ENCODE measurements at places on chromosomes 7 and 10. TPM values are rescaled to one million over a fixed set of nuclear protein-coding genes. Genes with fewer than 3 reads are reported as not detected.

HYAL4 gene
- polyA plus RNA-seq = 0.44 TPM

PAX4 gene
- polyA plus RNA-seq = not detected

PTCD1 gene
- 8.2 TPM for polyA plus RNA-seq

POLD2 gene
- polyA plus RNA-seq = 109 TPM

MSMB gene
- not detected for polyA plus RNA-seq

RET gene
- 3.7 TPM for polyA plus RNA-seq

TMEM273 gene
- 5.5 TPM for polyA plus RNA-seq

ASZ1 gene
- 1.4 TPM for polyA plus RNA-seq

LIPM gene
- polyA plus RNA-seq = not detected

REEP3 gene
- 37.2 TPM for polyA plus RNA-seq

ZNF316 gene
- polyA plus RNA-seq = 47.4 TPM

EVX1 gene
- polyA plus RNA-seq = not detected

LYZL2 gene
- polyA plus RNA-seq = not detected

GRK5 gene
- 60.8 TPM for polyA plus RNA-seq

GCK gene
- 4.1 TPM for polyA plus RNA-seq
